HCEC 1CT (cell line): ENCODE measurements at places on chromosomes 3 and 15.

GRCh38 chr3:64484289-64484992 is 203.4 kb downstream of the ADAMTS9 start:
- peak; percentile 70 for DNase-seq

DNA sequence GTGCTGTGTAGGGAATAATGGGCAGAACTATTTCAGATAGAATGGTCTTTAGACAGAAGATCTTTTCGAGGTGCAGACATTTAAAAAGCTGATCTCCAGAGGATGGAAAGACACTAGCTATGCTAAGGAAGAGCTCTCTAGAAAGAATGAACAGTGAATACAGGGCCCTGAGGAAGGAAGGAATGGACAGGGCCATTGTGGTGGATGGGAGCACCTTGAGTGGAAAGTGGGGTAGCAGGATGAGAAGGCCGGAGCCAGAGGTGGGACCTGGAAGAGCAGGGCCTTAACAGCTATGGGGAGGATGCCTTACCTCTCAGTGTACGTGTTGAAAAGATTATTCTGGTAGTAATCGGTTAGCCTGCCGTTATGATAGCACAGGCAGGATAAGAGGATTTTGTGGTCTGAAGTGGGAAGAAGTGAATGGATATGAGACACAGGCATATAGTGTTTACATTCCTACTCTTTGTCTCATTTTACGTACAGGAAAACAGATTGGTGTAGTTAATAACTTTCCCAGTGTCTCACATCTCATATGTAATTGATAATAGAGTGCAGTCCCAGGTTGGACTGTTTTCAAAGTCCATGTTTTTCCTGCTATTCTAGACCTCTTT is 172.4 kb downstream of the KLHL25 start:
- DNase-seq, result peak; percentile 89

GRCh38 chr3:13749063-13749764 is 130.7 kb downstream of the WNT7A start:
- no peak for DNase-seq

GRCh38 chr3:37906734-37907282 is 45.1 kb downstream of the CTDSPL start:
- DNase-seq, result no peak

- DNase-seq, result no peak
Measured at GRCh38 chr3:126971891-126972351, 11.0 kb upstream of the PLXNA1 start.

GRCh38 chr3:72261566-72262564 is 476.9 kb upstream of the PROK2 start:
- DNase-seq, result no peak

DNA sequence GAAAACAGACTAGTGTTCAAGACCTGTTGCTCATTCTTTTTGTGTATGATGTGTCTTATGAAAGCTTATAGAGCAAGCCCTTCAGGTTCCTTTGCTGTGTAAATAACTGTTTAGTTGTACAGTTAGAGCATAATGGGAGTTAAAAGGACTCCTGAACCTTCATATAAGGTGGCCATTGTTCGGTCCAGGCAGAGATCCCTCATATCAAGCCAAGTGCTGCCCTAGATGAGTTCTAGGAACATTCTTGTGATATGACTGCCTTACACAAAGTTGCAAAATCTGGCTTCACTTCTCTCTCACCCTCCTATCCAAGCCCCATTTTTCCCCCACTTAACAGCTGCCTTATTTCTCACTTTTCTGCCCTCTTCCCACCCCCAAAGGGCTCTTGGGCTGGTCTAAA is 26.9 kb downstream of the GYG1 start:
- DNase-seq, result peak; percentile 85

DNA sequence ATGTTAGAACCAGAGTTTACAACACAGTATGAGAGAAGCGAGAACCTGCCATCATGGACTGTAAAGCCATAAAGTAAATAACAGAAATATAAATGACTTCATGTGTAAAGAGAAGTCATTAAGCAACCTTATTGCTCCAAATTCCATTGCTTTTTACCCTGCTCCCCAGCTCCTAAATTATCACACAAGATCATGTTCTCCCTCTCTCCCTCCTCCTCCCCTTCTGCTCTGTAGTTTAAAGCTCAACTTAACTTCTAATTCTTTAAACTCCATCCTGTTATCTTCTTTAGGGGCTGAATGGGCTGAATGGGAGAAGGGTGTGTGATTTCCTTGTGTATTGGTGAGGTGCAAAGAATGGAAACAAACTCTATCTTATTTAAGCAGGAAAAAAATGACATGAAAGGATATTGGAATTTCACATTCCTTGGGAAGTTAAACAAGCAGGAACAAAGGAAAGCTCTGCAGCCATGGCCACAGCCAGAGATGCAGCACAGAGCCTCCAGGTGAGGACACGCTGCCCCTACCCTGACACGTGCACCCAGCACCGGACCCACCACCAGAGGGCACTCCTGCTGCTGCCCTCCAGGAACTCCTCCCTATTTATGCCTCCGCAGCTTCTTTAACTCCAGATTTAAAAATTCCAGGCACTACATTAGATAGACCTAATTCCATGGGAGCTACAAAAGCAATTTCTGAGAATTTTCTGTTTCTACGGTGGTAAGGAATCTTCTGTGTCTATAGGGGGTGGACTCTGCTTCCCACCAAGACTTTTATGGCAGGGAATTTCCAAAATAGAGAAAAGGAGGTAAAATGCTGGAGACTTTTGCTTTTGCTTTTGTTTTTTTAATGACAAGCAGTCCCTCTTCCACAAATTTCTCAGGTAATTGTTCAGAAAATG is 76.9 kb upstream of the ABI3BP start:
- DNase-seq, result peak; percentile 26

GRCh38 chr15:31098953-31099740 is 2.4 kb downstream of the TRPM1 start:
- DNase-seq, result peak; percentile 23

DNA sequence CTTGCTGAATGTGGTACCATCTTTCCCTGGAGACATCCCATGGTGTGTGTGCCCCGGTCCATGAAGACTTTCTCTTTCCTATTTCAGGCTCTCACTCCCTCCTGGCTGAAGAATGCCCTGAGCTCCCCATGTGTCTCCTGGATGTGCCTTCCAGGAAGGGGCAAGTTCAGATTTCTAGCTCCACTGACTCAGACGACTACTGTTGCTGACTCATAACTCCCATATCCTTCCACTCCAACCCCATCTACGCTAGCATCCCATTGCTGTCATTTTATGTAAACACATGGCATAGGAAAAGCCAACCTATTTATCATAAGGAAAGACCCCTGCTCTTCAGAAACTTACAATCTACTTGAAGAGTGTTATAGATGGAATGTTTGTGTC is 95.0 kb downstream of the ADCY5 start:
- peak; percentile 60 for DNase-seq

DNA sequence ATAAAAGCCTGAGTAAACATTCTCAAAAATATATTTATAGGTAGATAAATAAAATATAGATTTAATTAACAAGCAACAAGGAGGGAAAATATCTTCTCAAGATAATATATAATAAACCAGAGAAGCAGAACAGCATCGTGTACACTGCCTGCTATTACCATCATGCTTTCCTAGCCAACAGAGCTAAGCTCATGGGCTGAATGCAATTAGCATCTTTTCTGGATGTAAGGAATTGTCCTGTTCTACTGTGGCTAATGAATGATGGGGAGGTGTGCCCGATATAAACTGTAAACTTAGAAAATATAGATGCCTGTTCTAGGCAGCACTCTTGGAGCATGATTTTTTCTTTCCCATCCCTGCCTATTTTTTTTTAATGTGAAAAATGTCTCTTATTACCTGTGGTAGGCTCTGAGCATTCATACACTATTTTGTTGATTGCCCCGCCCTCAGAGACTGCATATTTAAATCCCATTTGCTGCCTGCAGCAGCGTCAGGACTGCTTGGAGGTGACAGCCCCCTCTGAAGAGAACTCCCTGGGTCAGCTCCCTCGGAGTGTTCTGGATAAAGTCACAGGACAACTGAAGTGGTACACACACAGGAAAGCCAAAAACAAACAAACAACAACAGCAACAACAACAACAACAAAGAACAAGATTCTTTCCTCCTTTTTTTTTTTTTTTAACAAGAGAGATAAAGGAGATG is 312.3 kb downstream of the SATB1 start:
- DNase-seq, result no peak

DNA sequence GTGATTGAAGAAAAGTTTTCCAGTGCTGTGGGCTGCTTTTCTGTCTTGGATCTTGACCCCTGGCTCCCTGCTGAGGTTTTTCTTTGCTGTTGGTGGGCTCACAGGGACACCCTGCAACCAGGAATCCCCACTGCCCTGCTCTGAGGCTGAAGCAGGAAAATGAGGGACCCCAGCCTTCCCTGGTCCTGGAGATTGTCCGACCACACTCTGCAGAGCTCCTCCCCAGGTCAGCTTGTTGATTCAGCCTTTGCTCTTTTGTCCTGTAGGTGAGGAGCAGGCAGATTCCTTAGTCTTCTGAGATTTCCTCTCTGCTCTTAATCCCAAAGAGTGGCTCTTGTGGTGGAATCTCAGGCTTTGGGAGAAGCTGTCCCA is 194.5 kb downstream of the RPLP1 start:
- DNase-seq, result no peak

DNA sequence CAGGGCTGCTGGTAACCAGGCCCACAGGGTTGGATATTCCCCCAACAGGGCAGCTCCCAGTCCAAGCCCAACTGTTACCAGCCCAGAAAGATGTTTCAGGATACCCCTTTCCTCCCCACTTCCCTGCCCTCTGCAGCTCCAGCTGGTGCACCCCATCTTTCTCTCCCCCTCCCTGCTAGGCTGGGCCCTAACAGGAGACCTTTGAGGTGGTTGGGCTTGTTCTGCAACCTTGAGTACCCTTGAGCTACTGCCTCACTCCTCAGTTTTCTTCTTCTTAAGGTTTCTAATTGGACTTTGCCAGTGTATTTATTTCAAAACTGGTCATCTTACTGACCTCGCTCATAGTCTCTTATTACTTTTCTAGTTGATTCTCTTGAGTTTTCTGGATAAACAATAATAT is 16.9 kb upstream of the INSYN1 start:
- DNase-seq, result no peak

DNA sequence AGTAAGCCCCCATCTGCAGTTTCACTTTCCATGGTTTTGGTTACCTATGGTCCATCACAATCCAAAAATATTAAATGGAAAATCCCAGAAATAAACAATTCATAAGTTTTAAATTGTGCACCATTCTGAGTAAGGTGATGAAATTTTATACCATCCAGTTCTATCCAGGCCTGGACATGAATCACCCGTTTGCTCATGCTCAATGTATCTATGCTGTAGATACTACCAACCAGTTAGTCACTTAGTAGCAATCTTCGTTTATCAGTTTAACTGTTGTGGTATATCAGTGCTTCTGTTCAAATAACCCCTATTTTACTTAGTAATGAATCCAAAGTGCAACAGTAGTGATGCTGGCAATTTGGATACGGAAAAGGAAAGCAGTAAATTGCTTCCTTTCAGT is 381.9 kb upstream of the AGTR1 start:
- DNase-seq, result peak; percentile 39

DNA sequence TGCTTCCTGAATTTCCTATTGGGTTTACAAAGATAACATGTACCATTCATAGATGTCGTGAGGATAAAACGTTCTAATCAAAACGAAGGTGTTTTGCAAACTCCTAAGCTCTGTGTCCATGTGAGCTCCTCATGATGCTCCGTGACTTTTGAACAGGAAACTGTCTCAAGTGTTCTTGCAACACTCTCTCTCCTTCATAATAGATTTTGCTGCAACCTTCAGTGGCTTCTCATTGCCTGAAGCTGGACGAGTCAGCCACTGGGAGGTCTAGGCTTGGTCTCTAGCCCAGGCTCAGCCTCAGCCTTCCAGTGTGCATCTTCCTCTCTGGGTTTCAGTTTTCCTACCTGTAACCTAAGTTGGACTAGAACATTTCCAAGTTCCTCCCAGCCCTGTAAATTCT is 18.7 kb upstream of the BCL2A1 start:
- DNase-seq, result peak; percentile 36

- DNase-seq, result no peak
Measured at GRCh38 chr3:126777366-126777765, 73.3 kb downstream of the CHCHD6 start.

GRCh38 chr3:155745795-155746550 is 1.1 kb upstream of the PLCH1 start:
- DNase-seq, result no peak

- peak; percentile 81 for DNase-seq
Measured at GRCh38 chr3:100002599-100003350, 111.5 kb downstream of the FILIP1L start.

DNA sequence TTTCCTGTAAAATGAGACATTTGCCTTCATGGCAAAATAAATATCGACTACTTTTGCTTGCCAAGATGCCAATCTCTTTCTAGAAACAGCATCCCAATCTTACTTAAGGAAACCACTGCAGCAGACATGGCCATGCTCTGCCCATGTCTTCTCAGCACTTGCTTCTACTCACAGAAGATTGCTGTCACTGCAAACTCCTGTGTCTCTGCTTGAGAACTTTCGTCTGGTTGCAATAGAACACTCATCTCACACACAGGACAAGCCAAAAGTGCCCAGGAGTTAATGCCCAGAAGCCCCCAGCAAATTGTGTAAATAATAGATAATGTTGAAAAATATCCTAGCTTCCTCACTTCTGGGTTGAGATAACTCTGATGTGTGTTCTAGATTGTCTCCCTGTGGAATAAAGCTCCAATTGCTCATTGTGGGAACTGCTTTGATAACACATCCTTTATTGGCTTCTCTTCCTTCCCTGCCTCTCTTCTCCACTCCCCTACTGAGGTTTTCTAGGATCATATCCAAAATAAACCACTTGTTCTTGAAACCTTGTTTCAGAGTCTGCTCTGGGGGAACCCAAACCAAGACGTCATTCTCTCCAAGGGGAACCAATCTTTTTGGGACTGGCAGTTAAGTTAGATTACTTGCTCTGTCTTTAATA is 156.3 kb upstream of the STRIT1 start:
- no peak for DNase-seq

GRCh38 chr3:19254189-19254588 is 105.9 kb downstream of the KCNH8 start:
- DNase-seq, result no peak

DNA sequence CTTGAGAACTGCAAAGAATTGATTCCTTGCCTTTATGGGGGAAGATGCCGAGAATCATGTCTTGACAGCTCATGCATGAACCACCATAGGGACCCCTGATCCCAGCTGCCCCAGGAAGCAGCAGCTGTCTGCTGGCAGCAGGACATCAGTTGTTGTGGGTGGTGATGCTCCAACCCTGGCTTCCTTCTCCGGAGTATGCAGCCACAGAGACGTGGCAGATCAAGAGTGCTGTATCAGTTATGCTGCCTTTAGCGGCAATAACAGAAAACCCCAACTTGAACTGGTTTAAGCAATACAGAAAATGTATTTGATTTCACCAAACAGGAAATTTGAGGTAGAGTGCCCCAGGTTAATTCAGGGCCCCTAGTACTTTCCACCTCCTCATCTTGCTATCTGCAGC is 92.2 kb upstream of the TNFAIP8L3 start:
- DNase-seq, result no peak

- no peak for DNase-seq
Measured at GRCh38 chr3:47611576-47611975, 32.9 kb upstream of the CSPG5 start.

GRCh38 chr3:150270883-150271590 is 137.1 kb upstream of the TSC22D2 start:
- DNase-seq, result no peak

GRCh38 chr15:89442155-89442554 is 54.2 kb downstream of the RHCG start:
- DNase-seq, result no peak
